ENCODE measurements at places on chromosomes 12 and 14. TPM values are rescaled to one million over a fixed set of nuclear protein-coding genes. Genes with fewer than 3 reads are reported as not detected.

The KANSL2 gene
- polyA plus RNA-seq: 51.7 TPM

GRCh38 chr12:45546545-45546944 is 183.0 kb upstream of the ARID2 start:
- DNase-seq: no peak

- no peak for DNase-seq
Measured at GRCh38 chr12:62915204-62915529, 19.8 kb downstream of the PPM1H start.

DNA sequence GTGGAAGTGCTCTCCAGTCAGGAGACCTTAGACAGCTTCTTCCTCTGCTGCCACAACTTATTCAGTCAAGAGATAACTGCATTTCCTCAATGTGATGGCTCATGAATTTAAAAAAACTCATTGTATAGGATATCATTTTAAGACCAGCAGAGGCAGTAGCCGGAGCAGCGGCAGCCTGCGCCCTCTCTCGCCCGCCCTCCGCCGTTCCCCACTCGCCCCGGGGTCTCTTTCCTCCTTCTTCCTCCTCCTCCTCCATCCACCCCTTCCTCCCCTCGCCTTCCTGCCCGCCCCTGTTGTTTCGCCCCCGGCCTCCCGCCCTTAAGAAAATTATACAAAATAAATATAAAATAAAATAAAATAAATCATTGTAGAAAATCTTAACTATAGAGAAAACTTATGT is 687.6 kb downstream of the FLRT2 start:
- DNase-seq: no peak

The FCF1 gene
- 53.5 TPM for polyA plus RNA-seq

DNA sequence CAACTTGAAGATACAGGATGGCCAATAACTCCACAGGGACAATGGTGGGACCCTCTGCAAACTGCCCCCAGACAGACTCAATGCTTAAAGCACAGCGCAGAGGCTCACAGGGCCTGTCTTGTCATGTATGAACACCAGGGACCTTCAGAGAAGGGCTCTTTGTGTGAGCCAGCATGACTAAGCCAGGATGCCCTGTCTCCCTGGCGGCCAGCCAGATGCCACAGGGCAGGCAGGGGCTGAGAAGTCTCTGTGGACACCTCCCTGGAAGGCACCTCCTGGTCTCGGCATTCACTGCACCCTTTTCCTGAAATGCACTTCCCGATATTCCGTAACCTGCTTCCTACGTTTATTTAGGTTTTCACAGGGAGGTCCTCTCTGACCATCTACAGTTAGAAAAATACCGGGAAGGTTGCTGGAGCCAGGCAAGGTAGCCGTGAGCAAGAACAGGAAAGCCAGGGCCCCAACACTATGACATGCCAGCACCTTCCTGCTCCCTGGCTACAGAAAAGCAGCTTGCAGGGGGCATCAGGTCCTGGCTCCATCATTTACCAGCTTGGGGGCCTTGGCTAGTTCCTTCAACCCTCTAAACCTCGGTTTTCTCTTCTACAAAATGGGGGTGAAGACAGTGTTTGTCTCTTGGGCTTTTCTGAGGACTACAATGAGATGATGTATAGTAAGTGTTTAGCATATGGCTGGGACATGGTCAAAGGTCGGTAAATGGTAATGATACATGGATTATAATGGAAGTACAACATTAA is 65.0 kb downstream of the PITPNM2 start:
- DNase-seq: no peak

DNA sequence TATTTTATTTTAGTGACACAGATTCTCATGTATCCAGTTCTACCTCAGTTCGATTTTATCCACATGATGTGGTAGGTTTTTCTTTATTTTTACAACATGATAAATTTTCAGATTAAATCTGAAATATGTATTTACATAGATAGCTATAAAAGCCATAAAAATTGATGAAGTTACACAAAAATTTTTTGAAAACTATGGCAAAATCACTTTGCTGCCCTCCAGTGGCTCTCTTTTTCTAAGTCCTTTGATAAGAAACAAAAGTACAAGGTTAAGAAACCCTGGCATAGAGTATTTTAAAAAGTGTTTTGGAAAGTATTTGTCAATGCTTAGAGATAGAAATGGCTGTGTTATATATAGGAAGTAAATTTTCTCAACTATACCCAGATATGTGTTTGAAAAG is 104.2 kb downstream of the PCNX1 start:
- DNase-seq: no peak

GRCh38 chr14:61280526-61281185 is 482 bp downstream of the TMEM30B start:
- peak; percentile 49 for DNase-seq

DNA sequence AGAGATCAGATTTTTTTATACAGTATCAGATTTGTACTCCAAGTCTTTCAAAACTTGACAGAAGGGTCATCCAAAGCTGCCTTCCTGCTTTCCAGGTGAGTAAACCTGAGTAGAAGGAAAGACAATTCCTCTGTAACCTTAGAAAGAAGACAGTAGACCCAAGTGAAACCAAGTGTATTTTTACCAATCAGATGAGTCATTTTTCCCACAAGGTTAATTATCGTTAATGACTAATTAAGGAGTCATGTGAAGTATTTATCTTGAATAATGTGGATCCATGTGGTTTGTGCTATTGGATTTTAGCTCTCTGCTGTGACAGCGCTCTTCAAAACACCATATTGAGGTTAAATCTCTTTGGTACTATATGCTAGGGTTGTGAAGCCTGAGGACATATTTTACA is 74.0 kb upstream of the PELI2 start:
- DNase-seq: no peak

DNA sequence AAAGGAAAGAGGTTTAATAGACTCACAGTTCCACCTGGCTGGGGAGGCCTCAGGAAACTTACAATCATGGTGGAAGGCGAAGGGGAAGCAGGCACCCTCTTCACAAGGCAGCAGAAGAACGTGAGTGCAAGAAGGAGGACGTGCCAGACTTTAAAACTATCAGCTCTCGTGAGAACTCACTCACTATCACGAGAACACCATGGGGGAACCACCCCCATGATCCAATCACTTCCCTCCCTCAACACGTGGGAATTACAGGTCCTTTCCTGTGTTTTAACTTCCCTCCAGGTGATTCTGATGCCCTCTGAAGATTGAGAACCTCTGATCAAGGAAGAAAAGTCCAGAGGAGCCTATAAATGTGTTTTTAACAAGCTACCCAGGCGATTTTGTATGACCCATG is 358.7 kb downstream of the MED13L start:
- DNase-seq: no peak

The ARG2 gene
- polyA plus RNA-seq: 11.6 TPM

GRCh38 chr12:46164186-46164761 is 104.6 kb downstream of the SLC38A1 start:
- no peak for DNase-seq

GRCh38 chr12:76144245-76144549 is 59.7 kb upstream of the NAP1L1 start:
- peak; percentile 24 for DNase-seq

DNA sequence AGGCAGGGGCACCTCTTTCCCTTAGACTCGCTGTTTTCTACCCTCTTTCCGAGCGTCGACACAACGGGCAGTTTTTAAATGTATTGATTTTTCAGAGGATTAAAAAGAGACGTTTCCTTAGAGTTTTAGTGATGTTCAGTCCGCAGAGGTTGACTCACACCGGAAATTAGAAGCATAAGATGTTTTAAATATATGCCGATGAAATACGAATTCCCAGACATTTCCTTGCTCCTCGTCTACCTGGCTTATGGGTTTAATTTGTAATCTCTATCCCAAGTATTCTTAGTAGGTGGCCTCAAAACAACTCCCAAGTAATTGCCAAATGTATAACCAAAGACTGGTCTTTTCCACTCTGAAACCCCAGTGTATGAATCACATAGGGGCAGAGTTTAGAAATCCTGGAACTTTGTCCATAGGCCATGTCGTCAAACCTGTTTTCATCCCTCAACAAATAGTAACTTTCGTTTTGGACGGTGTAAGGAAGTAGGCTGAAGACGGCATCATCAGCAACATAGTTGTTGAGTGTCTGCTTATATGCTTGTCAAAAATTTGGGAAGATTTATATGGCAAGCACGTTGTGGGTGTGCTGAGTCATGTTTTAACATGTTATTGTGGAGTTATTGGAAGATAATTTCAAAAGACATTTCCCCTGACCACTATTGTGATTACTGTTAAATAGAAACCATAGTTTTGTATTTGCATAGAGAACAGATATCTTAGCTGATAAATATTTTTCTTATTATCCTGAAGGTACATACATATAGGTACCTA is 824 bp downstream of the TBK1 start:
- no peak for DNase-seq

GRCh38 chr12:47852096-47852571 is 32.4 kb upstream of the HDAC7 start:
- no peak for DNase-seq

DNA sequence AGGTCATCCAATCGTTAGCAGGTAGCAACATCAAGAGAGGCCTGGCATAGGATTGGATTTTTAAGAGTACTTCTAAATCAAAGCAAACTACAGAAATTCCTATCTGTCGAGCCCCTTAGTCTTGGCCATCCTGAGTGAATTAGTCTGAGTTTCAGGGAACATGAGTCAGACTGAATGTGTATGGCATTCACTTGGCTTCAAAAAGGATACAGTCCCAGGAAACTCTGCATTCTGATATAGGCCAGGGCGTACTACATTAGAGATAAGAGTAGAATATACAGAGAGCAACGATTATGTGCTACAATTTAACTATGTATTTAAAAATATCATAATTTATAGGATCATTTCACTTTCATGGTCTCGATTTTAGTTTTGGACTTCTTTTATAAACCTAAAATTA is 242.2 kb downstream of the SOX5 start:
- no peak for DNase-seq

DNA sequence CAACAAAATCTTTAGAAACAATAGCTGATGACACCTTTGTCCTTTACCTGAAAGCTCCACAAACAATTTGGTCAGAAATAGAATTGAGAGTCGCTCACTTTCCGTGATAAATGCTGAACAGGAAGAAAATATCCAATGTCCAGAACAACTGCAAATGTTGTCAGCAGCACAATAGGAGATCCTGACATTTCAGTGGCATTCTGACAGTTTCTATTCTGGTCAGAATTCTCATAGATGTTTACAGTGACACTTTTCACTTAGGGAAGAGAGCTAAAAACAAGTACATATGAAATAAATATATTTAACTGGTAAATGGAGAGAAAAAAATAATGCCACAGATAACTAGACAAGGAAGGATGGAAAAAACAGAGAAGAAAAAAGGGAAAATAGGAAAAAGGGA is 39.1 kb downstream of the MAGOHB start:
- DNase-seq: no peak

- peak; percentile 9 for DNase-seq
Measured at GRCh38 chr12:89756585-89757398, 48.2 kb upstream of the ATP2B1 start.

- DNase-seq: no peak
Measured at GRCh38 chr12:104687823-104688573, 231.2 kb downstream of the CHST11 start.

The KRT80 gene
- 0.99 TPM for polyA plus RNA-seq

DNA sequence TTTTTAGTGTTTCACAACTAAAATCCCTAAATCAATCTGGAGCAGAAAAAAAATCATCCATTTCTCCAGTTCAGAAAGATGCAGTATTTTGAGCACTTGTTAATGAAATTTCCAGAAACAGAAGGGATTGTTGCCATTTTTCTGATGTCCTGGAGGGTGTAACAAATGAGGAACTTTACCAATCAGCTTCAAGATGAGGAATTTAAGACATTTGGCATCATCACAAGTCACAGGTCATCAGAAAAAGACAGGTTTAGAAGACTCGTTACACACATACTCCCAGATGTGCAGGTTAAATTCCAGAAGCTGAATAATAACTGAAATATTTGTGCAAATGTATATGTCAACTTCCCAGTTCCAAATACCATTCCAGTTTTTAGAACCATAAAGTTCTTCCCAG is 482 bp upstream of the PSMC1 start:
- no peak for DNase-seq

GRCh38 chr14:59629444-59630287 is 53.1 kb upstream of the CCDC175 start:
- DNase-seq: no peak

All from renal pelvis (tissue), 12 donors.